ENCODE measurements at places on chromosomes 16 and 17.

- DNase-seq: peak; percentile 98
Measured at GRCh38 chr17:77372444-77373298, 231.9 kb downstream of the SEC14L1 start.

DNA sequence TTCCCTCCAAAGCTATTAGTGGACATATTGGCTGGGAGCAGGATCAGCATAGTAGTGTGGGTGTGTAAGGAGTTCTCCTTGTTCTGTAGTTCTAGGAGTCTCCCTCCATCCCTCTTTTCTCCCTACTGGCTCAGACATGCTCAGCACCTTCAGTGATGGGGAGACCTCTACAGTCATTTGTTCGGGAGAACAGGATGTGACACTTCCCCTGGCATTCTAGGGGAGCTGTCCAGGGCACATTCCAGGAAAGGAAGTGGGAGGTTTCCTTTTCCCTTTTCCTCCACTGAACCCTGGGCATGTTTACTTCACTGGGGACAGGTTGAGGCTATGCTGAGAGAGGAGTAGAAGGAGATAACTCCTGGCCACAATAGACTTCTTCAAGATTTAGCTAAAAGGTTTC is 86.5 kb downstream of the MYH13 start:
- DNase-seq: peak; percentile 26

- no peak for DNase-seq
Measured at GRCh38 chr17:5615476-5615875, 31.2 kb upstream of the NLRP1 start.

- peak; percentile 66 for DNase-seq
Measured at GRCh38 chr17:8091033-8091687, 3.6 kb upstream of the ALOX12B start.

DNA sequence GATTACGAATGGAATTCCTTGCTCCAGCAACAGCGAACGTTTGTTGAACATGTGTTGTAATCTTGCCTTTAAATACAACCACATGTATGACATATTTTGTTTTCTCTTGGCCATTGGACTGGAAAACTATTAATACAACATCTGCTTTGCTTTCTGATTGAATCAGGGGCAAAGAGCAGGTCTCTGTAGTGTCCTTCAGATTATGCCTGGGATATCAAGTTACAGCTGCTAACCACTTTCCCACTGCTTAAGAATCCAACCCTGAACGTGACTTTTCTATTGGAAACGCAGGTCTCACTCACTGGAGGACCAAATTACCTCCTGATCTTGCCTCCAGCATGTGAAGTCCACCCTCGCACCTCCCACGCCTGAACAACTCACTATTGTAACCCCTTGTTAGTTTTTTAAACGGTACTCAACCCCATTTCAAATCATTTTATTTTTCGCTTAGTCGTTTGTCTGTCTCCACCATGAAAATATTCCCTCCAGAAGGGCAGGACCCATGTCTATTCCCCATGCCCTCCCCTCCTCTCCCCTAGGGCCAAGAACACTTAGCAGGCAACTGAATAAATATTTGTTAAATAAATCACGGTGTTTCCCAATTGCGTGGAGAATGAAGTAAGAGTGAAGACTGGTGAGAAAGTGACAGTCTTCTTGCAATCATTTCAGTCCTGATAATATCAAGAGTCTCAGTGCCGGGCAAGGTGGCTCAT is 57.4 kb upstream of the MRTFB start:
- peak; percentile 24 for DNase-seq

DNA sequence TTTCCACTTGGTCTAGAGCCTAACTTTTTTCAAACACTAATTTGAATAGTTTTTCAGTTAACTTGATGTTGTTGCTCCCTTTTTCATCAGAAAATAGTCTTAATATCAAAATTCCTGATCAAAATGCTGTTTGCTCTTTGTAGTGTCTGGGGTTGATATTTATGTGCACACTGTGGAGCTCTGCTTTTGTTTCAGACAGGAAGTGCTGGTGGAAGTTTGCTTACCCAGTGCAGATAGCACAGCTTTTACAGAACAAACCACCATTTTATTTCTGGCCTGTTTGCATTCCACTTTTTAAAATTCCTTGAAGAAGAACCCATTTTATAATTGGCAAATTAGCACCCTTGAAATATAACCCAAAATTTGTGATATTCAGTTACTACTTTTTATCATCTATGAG is 125.4 kb downstream of the MRTFB start:
- no peak for DNase-seq

DNA sequence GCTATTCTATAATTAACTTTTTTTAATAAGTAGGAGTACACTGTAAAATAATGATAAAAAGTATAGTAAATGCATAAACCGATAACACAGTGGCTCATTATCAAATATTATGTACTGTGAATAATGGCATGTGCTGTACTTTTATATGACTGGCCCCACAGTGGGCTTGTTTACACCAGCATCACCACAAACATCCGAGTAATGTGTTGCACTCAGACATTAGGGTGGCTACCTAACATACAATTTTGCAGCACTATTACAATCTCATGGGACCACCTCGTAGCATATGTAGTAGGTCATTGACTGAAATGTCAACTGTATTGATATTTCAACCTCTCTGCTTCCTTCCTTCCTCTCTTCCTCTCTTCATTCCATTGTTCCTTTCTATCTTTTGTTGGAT is 51.7 kb downstream of the TBX4 start:
- DNase-seq: no peak

GRCh38 chr17:82056729-82057621 is 5.3 kb downstream of the GPS1 start:
- no peak for DNase-seq

GRCh38 chr16:80337786-80338185 is 203.0 kb upstream of the DYNLRB2 start:
- no peak for DNase-seq

Data from H7 (cell line).